ENCODE measurements at places on chromosomes 6 and 20. TPM values are rescaled to one million over a fixed set of nuclear protein-coding genes. Genes with fewer than 3 reads are reported as not detected.

DNA sequence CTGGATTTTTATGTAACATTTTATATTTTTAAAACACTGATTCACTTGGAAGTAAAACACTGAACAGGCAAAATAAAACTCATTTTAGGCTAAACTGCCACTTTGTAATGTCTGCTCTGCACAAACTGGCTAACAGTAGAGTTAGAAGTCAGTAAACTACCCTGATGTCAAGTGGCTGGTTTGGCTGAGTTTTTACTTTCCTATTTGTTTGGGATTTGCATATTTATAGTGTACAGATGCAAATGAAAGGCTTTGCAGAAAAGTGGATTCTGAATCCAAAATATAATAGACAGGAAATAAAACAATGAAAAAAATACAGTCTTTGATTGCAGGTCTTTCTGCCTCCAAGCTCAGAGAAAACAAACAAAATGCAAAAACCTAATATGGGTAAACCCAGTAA lies 213.1 kb downstream of the CDH26 start:
- no peak for DNase-seq

GRCh38 chr20:2778602-2779321 lies 21.7 kb downstream of the CPXM1 start:
- DNase-seq = no peak

GRCh38 chr6:168318579-168319278 lies 848 bp downstream of the DACT2 start:
- no peak for DNase-seq

- no peak for DNase-seq
Observed at GRCh38 chr6:82645536-82646230, 282.1 kb downstream of the TPBG start.

DNA sequence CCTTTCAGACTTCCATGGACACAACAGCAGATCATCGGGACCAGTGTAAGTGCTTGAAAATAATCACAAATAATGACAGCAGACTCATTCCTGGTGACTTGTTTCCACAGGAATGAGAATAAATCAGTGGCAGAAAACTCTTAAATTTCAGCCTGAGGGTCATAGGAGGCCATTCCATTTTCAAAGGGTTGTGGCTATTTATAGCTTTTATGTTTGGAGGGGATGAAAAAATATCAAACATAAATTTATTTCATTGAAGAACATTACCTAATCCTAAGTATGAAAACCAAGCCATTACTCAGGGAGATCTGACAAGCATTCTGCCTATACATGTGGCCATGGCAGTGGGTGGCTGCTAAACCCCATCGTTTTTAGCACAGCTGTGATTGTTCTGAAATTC lies 173.6 kb upstream of the CNR1 start:
- DNase-seq = no peak

GRCh38 chr20:5504061-5504739 lies 187.4 kb upstream of the PROKR2 start:
- peak; percentile 89 for DNase-seq

DNA sequence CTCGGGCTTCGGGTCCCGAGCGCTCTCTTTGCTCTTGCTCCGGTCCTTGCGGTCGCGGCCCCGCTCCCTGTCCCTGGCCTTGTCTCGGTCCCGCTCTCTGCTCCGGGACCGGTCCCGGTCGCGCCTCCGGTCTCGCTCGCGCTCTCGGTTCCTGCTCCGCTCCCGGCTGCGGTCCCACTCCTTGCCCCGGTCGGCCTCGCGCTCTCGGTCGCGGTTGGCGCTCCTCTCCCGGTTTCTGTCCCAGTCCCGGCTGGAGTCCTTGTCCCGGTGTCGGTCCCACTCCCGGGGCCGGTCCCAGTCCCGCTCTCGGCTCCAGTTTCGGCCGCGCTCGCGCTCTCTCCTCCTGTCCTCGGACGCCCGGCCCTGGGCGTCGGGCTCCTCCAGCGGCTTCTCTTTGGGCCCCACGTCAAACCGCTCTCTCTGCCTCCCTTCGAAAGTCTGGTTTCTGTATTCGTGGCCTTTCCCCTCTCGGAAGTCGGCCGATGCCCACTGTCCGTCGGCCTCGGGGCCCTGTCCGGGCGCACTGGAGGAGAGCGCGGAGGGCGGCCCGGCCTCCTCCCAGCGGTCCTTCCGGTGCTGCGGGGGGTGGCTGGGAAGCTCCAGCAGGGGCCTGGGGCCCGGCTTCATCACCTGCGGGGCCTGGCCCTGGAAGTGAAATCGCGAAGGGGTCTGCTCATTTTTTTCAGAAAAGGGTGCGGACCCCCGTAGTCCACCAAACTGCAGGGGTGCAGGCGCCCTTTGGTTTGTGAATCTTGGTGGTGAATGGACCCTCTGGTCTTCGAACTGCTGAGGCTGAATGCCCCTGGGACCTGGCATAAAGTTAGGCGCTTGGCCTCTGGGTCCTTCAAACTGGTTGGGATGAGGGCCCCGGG lies 17.9 kb upstream of the TCFL5 start:
- no peak for DNase-seq

DNA sequence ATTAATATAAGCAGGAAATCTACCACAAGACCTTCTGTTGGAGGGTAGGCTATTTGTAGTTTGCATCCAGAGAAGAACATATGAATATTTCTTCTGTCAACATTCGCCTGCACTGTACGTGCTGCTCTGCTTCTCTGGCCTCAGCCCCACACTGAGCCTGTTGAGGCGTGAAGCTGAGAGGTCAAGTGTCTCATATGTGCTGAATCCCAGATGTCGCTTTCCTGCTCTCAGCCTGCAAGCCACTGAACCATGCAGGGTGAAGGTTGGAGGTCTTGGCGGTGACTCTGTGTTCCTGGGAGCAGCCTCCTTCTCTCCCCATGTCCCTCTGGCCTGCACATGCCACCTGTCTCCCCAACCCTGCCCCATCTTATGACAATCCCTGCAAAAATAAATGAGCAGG lies 83.6 kb downstream of the TMEM170B start:
- DNase-seq = no peak

GRCh38 chr6:97443408-97444080 lies 160.5 kb upstream of the MMS22L start:
- DNase-seq = no peak

DNA sequence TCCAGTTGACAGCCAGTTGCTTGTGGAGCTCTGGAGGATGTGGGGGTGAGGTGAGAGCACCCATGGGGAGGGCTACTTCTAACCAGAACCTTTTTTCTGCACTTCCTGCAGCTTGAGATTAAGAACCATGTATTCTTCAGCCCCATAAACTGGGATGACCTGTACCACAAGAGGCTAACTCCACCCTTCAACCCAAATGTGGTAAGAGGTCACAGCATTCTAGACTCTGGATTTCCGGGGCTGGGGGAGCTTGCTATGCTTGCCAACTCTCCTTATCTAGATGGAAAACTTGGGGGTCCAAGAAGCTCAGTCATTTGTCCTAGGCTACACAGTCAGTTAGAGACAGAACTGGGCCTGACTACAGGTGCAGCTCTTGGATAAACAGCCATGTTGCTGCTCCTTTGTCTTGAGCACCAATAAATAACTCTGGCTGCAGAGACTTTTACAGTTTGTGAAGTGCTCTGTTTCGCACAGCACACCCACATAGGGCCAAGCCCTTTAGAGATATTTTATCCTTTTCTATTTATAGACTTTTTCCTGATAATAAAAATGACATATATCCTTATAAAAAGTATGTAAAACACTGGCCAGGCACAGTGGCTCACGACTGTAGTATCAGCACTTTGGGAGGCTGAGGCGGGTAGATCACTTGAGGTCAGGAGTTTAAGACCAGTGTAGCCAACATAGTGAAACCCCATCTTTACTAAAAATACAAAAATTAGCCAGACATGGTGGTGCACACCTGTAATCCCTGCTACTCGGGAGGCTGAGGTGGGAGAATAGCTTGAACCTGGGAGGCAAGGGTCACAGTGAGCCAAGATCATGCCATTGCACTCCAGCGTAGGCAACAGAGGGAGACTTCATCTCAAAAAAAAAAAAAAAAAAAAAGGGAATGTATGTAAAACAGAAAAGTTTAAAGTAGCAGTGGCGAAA lies 10.6 kb upstream of the IFT52 start:
- DNase-seq = no peak

DNA sequence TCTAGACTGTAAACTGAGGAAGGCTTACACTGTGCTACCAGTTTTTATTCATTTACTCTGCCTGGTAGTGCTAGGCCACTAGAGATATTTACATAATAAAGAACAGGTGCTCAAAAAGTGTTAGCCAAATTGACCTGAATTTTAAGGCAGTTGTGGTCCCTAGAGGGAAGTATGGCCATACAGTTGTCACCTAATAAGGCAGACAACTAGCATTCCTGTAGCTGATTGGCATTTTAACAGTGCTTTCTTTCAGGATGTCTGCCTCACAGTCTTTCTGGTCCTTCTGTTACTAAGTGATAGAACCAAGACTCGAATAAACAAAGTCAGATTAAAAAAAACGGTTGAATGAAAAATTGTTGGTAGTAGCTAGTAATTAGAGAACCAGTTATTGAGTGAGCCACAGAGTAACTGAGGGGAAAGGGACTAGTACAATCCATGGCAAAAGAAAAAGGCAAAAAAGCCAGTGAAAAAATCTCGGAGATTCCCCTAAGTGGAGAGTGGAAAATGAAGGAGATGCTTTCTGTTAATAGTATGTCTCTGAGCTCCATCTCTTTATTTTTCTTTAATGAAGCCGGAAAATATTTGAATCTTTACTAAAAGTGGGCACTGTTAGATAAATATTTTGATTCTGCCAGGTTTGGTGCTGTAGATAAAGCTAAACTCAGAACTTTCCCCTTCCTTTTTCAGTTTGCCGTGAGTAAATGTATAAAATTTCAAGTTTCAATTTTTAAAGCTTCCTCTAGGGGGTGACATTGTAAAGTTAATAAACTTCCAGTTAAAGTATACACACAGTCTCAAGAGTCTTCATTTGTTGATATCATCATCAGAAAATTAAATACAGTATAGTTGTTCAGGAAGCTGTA lies 9.1 kb downstream of the VTA1 start:
- DNase-seq = no peak

DNA sequence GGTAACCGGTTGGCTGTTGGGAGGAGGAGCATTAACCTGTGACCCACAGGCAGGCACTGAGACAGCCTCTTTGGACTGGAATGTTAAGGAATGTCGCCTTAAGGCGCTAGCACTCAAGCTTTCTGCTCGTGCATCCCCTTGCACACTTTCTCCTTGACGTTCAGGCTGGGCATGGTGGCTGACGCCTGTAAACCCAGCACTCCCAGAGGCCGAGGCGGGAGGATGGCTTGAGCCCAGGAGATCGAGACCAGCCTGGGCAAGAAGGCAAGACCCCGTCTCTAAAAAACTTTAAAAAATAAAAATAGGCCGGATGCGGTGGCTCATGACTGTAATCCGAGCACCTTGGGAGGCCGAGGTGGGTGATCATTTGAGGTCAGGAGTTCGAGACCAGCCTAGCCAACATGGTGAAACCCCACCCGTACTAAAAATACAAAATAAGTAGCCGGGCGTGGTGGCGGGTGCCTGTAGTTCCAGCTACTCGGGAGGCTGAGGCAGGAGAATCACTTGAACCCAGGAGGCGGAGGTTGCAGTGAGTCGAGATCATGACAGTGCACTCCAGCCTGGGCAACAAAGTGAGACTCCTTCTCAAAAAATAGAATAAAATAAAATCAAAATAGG lies 1.9 kb upstream of the GID8 start:
- no peak for DNase-seq

DNA sequence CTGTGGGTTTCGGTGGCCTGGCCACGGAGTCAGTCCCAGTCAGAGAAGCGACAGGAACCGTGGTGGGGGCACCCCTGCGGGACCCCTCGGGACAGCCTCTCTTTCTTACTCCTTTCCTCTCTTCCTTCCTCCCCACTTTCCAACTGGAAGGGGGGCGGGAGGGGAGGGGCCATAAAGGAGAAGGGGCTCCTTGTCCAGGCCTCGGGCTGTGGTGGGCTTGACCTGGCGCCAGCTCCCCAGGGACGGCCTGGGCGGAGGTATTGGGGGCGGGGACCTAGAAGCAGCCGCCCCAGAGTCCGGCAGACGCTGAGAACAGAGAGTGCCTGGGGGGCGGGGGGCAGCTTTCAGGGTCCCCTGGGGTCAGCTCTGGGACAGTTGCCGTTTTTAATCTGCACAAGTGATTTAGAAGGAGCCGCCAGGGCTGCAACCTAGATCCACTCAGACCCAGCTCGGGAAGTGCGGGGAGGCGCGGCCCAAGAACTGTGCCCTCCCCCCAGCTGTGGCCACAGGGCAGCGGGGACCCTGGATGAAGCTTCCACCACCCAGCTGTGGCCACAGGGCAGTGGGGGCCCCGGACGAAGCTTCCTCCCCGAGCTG lies 6.4 kb upstream of the ABHD16B start:
- DNase-seq = peak; percentile 87

DNA sequence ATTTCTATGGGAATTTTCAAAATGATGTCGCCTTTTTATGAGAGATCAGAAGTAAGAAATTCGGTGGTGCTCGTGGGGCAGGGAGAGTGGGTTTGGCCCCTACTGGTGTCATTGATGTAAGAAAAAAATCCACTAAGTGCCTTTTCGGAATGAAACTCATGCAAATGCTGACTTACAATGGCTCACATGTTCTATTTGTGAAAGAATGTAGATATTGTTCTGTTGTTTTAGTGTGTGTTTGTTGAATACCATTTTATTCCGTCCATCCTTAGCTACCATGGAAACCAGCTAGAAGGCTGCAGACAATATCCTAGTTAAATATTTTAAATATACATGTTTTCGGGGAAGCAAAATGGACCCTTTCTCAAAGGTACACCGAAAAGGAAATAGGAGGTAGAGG lies 304.9 kb downstream of the TAF4 start:
- DNase-seq = no peak

GRCh38 chr20:55057779-55058415 lies 582.5 kb downstream of the DOK5 start:
- DNase-seq = no peak

- DNase-seq = no peak
Observed at GRCh38 chr6:166467436-166468000, 84.8 kb upstream of the MPC1 start.

DNA sequence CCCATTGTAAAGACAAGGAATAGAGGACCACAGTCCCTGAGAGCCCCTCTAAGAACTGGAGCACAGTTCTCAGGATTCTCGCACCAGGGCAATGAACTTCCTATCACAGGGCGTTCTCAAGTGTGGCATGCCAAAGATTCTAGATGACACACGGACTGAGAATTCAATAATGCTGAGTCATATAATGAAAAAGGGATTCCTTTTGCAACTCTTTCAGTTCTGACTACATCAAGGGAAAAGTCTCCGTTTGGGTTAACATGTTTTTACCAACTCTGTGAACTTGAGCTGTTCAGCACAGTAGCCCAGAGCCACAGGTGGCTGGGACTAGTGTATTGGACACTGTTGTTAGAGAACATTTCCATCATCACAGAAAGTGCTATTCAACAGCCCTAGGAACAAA lies 3.4 kb downstream of the MED20 start:
- DNase-seq = no peak

DNA sequence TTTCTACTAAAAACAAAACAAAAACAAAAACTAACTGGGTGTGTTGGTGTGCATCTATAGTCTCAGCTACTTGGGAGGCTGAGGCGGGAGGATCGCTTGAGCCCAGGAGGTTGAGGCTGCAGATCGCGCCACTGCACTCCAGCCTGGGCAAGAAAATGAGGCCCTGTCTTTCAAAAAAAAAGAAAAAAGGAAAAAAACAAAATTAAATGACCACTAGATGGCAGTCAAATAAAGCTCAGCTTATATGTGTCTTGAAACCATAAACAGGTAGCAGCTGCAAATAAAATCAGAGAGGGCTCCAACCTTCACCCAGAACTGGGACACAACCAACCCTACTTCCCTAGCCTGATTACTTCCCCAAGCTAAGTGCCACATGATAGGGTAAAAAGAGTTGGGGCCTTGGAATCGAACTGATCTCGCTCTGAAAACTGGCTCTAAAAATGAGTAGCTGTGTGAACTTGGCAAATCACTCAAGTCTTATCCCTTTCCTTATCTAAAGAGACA lies 67.1 kb upstream of the ADGRF4 start:
- peak; percentile 46 for DNase-seq

SLC17A1 gene
- not detected for polyA plus RNA-seq

ZBTB9 gene
- 2.8 TPM for polyA plus RNA-seq

CST11 gene
- polyA plus RNA-seq = not detected

WFDC12 gene
- not detected for polyA plus RNA-seq

All from right cardiac atrium (tissue), 5 donors.